ENCODE measurements at places on chromosomes 5 and 9.

GRCh38 chr5:115602591-115603125 lies 379 bp upstream of the TICAM2 start:
- DNase-seq, result no peak

DNA sequence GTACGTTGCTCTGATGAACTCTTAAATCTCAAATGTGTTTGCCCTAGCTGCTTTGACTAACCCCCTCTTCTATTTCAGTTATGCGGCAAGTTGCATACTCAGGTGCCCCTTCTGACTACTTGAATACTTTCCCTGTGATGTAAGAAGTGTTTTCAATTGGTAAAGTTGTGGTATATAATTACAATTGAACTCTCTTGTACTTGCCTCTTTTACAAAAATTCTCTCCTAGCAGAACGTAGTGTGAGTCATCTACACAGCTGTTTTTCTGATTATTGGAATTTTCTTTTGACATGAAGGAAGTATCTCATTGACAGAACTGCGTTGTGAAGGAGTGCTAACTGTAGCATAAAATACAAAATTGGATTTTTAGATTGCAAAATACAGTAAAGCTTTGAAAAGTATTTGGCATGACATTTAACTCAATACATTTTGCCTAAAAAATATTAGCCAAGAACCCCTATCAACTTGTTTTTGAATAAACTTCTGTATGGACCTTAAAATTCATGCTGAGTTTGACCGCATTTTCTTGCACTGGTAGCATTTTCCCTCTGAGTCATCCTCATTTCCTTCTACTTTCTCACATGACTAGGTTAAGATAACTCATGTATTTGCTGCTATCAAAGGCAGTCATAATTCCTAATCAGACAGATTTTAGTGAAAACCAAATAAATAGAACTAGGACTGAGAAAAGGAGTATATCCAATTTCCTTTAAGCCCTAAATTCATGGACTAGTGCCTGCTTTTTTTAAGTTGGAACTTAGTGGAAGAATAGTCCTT lies 6.3 kb downstream of the CRHBP start:
- no peak for DNase-seq

- no peak for DNase-seq
These were observed 1.3 kb upstream of the LHX2 start for GRCh38 chr9:124010303-124010664.

DNA sequence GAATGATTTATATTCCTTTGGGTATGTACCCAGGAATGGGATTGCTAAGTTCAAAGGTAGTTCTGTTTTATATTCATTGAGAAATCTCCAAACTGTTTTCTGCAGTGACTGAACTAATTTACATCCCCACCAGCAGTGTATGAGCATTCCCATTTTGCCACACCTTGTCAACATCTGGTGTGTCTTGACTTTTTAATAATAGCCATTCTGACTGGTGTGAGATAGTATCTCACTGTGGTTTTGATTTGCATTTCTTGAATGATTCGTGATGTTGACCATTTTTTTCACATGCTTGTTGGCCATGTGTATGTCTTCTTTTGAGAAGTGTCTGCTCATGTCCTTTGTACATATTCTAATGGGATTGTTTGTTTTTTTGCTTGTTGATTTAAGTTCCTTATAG lies 421.5 kb downstream of the KIAA0825 start:
- DNase-seq, result no peak

GRCh38 chr5:42672925-42673324 lies 83.7 kb upstream of the CCDC152 start:
- no peak for DNase-seq

DNA sequence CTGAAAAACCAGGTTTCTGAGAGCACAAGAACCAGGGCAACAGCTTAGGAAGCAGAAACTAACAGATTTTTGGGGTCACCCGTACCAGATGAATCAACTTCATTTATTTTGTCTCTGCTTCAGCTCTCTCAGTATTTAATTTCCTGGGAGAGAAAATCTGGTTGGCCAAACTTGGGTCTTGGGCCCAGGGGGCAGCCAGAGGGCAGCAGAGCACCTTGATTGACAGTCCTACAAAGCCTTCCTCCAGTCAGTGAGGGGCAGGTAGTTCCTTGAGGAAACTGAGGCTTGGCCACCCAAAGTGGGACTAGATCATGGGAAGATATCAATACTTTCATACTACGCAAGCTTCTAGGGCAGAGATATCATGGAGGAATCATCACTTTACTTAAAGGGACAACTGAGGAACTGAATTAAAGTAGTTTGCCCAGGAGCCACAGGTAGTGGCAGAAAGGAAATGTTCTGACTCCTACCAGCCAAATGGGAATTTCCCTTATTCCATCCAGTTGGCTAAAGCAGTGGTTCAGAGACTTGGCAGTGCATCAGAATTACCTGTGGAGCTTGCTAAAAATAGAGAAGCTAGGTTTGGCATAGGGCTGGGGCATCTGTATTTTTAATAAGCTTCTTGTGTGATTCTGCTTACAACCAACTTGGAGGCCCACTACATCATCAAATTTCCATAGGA lies 21.5 kb upstream of the ARHGAP26 start:
- no peak for DNase-seq

All from amniotic stem cell (primary cell).